Chondrocyte (in vitro differentiated cells): ENCODE measurements at places on chromosomes 2 and 18. TPM values are rescaled to one million over a fixed set of nuclear protein-coding genes. Genes with fewer than 3 reads are reported as not detected.

- peaks cover 2% of the 10 kb centered on the region for H3K36me3 ChIP-seq
- H3K4me1 ChIP-seq = peaks cover 46% of the 10 kb centered on the region
- no peaks in the 10 kb centered on the region for H3K27me3 ChIP-seq
Measured at GRCh38 chr2:174606336-174606735, 8.7 kb upstream of the WIPF1 start.

DNA sequence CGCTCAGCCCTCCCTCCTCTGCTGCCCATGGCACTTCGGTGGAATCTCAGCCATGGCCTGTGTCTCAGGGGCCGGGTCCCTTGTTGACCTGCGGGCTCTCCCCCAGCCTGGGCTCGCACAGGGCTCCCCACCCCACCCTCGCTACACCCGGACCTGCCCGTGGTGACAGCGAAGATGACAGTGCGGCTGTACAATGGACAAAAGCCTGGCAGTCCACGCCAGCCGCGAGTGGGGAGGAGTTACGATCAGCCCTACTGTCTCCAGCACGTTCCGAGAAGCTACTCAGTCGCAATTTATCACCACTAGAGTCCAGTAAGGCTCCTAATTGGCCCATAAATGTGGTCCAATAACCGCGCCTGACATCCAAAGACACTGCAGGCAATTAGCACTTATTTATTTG, 31.6 kb downstream of the GBX2 start:
- peaks cover 1% of the 10 kb centered on the region for H3K36me3 ChIP-seq
- no peaks in the 10 kb centered on the region for H3K27me3 ChIP-seq
- no peak for DNase-seq
- no peak overlapping the region for H3K4me3 ChIP-seq
- no peaks in the 10 kb centered on the region for H3K4me1 ChIP-seq

DNA sequence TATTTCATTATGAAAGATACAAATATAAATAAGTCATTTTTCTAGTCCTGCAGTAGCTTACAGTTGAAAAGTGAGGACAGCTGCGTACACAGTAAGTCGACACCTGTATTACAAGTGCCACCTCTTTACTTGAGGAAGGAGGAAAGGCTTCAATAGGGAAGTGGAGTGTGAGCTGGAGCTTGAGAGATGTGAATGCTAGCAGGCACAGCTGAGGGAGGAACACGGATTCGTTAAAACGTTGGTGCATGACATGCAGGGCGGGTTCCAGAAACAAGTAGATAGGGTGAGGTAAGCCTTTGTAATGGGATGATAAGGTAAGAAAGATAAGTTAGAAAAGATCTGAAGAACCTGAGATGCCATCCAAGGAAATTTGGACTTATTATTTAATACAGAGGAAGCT, 98.1 kb upstream of the CSRNP3 start:
- H3K4me3 ChIP-seq = no peak overlapping the region
- no peak for DNase-seq
- H3K4me1 ChIP-seq = no peaks in the 10 kb centered on the region
- H3K27ac ChIP-seq = no peak overlapping the region

GRCh38 chr18:5416112-5416511, 120.6 kb upstream of the ZBTB14 start:
- no peak overlapping the region for H3K4me3 ChIP-seq
- peaks cover 7% of the 10 kb centered on the region for H3K36me3 ChIP-seq
- no peak for DNase-seq
- H3K27me3 ChIP-seq = no peaks in the 10 kb centered on the region

GRCh38 chr2:30373881-30374302, 73.2 kb upstream of the LCLAT1 start:
- no peak overlapping the region for H3K4me3 ChIP-seq
- H3K4me1 ChIP-seq = peaks cover 32% of the 10 kb centered on the region
- H3K36me3 ChIP-seq = no peaks in the 10 kb centered on the region
- DNase-seq = no peak
- H3K27ac ChIP-seq = peak overlapping the region; percentile 79

DNA sequence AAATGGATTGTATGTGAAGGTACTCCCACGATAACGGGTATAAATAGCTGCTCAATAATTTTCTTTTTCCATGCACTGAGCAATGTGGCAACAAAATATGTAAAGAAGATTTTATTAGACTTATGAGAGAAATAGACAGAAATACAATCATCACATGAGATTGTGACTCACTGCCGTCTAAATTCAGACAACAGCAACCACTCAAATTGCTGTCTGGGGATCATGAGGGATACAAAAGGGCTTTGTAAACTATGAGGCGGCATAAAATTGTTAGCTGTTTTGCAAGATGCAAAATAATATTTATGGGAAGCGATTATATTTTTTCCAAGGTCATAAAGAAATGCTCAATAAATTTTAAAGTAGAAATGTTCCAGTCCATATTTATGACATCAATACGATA, 259.1 kb upstream of the AGAP1 start:
- H3K4me3 ChIP-seq = no peak overlapping the region
- H3K4me1 ChIP-seq = peaks cover 31% of the 10 kb centered on the region
- peaks cover 5% of the 10 kb centered on the region for H3K27me3 ChIP-seq
- no peak overlapping the region for H3K27ac ChIP-seq
- DNase-seq = no peak

GRCh38 chr2:212089873-212090272, 448.7 kb downstream of the ERBB4 start:
- no peak for DNase-seq
- peaks cover under 1% of the 10 kb centered on the region for H3K4me1 ChIP-seq
- no peaks in the 10 kb centered on the region for H3K36me3 ChIP-seq
- no peak overlapping the region for H3K27ac ChIP-seq
- H3K4me3 ChIP-seq = no peak overlapping the region

- no peak for DNase-seq
- H3K4me1 ChIP-seq = peaks cover 59% of the 10 kb centered on the region
- H3K4me3 ChIP-seq = no peak overlapping the region
- H3K27me3 ChIP-seq = no peaks in the 10 kb centered on the region
- H3K27ac ChIP-seq = peak overlapping the region; percentile 81
Measured at GRCh38 chr2:191318037-191318728, 73.0 kb downstream of the MYO1B start.

DNA sequence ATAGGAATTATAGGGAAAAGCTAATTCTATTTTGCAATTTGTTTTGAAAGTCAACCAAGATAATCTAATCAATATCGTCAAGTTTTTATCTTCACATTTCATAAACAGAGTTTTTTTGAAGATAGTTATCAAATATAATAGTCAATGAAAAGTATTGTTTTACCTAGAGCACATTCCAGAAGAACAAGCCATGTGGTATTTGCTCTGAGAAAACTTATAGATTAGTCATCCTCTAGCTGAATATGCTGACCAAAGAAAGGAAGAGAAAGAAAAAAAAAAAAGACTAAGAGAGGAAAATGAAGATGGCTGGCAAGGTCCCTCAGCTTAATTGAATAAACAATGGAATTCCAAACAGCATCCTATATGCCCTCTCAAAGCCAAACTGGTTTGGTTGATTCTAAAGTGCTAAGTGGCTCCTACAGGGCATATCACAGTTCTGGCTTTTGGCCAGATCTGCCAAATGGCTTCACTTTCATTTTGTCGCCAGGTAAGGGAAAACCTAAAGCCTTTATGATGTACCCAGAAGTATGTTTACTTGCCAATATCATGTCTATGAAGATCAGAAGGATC, 132.6 kb downstream of the VWC2L start:
- no peaks in the 10 kb centered on the region for H3K27me3 ChIP-seq
- H3K4me1 ChIP-seq = peaks cover 35% of the 10 kb centered on the region
- no peak for DNase-seq
- no peaks in the 10 kb centered on the region for H3K36me3 ChIP-seq
- no peak overlapping the region for H3K4me3 ChIP-seq
- H3K27ac ChIP-seq = peak overlapping the region; percentile 81

DNA sequence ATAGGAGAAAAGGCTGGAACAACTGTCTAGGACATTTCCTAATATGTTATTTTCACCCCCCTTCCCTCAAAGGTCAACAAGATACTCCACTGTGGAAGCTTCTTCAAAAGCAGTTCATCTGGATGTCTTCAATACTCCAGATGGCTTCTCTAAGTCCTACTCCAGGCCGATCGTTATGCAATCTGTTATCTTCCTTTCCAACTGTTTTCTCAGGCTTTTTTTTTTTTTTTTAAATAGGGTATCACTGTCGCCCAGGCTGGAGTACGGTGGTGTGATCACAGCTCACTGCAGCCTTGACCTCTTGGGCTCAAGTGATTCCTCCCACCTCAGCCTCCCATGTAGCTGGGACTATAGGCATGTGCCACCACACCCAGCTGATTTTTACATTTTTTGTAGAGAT, 26.3 kb downstream of the ATP8B1 start:
- H3K4me1 ChIP-seq = peaks cover 81% of the 10 kb centered on the region
- H3K27me3 ChIP-seq = no peaks in the 10 kb centered on the region
- no peak overlapping the region for H3K4me3 ChIP-seq
- H3K36me3 ChIP-seq = no peaks in the 10 kb centered on the region
- no peak for DNase-seq

DNA sequence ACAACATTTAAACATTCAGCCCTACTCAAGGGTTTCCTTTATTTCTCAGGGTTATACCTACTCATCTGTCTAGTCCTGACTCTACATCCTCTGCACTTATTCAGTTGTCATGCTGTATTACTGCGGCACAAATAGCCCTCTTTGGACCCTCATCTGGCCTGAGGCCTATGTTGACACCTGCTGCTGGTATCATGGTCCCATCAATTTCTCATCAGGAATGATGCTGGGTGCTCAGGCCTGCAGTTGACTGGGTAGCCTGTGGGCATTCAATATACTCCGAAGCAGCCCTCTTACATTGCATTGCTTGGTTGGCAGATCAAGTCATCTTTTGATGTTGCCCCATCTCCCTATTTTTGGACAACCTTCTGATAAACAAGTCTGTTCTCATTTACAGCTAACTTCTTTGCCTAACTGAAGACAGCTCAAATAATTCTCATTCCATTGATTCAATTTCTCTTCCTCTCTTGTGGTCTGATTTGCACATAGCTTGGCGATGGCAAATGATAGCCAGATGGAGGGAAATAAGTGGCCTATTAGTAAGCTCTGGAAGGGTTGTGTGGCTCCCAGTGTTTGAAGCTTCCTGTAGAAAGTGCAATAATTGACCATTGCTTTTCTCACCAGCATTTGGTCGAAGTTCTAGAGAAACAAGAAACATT, 19.1 kb upstream of the MC4R start:
- no peak overlapping the region for H3K4me3 ChIP-seq
- no peaks in the 10 kb centered on the region for H3K36me3 ChIP-seq
- no peak overlapping the region for H3K27ac ChIP-seq
- H3K27me3 ChIP-seq = peaks cover 21% of the 10 kb centered on the region
- DNase-seq = no peak

- peaks cover 2% of the 10 kb centered on the region for H3K36me3 ChIP-seq
- no peak overlapping the region for H3K27ac ChIP-seq
- H3K4me3 ChIP-seq = no peak overlapping the region
- no peak for DNase-seq
Measured at GRCh38 chr2:148604927-148605326, 39.6 kb upstream of the EPC2 start.

GRCh38 chr2:211349031-211349430, 792.6 kb downstream of the CPS1 start:
- H3K4me1 ChIP-seq = no peaks in the 10 kb centered on the region
- peaks cover 3% of the 10 kb centered on the region for H3K27me3 ChIP-seq
- no peak overlapping the region for H3K27ac ChIP-seq
- H3K36me3 ChIP-seq = no peaks in the 10 kb centered on the region
- no peak overlapping the region for H3K4me3 ChIP-seq
- no peak for DNase-seq

DNA sequence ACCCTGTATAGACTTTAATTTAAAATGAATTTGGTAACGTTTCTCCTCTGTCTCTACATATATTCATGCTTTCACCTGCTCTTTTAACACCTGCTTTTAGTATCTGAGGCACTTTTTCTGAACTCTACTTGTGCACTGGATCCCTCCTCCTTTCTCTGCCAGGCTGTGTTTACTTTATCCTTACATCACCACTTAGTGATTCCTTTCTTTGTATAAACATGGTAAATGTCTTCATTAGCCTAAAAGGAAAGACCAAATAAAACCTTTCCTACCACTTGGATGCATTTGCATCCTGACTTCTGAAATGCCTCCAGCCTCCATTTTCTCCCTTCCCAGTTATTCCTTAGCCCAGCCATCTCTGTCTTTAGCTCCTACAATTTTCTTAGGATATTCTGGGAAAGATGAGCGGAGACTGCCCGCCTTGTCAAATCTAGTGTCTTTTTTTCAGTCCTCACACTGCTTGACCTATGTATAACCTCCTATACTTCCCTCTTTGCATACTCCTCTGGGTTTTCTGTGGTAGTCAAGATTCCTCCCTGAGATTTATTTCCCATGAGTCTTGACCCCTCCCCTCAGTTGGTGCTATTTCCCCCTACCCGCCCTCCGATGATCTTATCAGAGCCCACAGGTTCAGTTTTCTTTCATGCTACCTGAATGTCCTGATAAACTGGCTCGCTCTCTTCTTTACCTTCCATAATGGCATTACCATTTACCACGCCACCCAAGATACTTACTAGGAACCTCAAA, 44.8 kb downstream of the REL start:
- no peaks in the 10 kb centered on the region for H3K27me3 ChIP-seq
- H3K27ac ChIP-seq = no peak overlapping the region
- no peak for DNase-seq
- peaks cover 11% of the 10 kb centered on the region for H3K4me1 ChIP-seq
- no peak overlapping the region for H3K4me3 ChIP-seq

GRCh38 chr2:205066081-205066480, 520.8 kb downstream of the PARD3B start:
- H3K4me1 ChIP-seq = peaks cover 2% of the 10 kb centered on the region
- no peak for DNase-seq
- no peak overlapping the region for H3K4me3 ChIP-seq
- no peaks in the 10 kb centered on the region for H3K36me3 ChIP-seq
- no peaks in the 10 kb centered on the region for H3K27me3 ChIP-seq

DNA sequence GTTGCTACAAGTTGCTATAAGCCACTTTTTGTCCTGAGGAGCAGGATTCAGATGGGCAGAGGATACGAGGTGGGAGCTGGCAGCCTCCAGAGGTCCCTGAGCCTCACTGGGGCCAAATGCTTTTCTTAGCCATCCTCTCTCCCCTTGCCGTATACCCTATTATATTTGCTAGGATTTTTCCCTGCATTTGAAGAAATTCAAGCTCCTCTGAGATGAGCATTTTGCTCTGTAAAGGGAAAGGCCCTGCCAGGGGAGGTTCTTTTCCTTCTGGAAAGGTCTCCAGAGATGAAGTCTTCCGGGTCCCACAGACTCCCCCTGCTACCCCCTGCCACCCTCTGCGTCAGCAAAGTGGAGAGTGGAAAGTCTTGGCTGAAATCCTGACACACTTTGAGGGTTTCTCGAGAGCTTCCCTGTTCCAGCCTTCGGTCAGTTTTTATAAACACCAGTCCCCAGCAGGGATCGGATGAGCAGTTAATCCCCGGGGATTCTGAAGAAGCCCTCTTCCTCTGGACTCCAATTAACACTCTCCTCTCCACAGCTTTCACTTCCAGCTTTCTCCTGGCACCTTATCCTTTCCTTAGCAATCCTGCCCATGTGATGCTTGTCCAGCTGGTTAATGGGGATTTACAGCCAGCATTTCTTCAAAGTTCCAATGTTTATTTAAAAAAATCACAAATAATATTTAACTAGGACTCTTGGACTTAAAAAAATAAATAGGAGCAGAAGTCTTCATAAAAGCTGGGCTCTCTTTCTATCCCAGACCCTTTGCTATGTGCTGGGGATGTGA, 13.1 kb downstream of the CYRIA start:
- peak overlapping the region; percentile 76 for H3K27ac ChIP-seq
- H3K4me1 ChIP-seq = peaks cover 36% of the 10 kb centered on the region

TRIM54 gene
- total RNA-seq = not detected in 3 replicates

RPRM gene
- total RNA-seq = not detected in 3 replicates

FAM237A gene
- total RNA-seq = not detected in 3 replicates

USP40 gene
- total RNA-seq = 29.4 to 38.2 TPM (median 33.1 TPM) in 3 replicates

MARCHF4 gene
- total RNA-seq = 1.4 to 6.2 TPM (median 6.1 TPM) in 3 replicates

LRATD1 gene
- total RNA-seq = not detected in 3 replicates
